Liver (tissue), 10 donors: ENCODE measurements at places on chromosomes 11 and 22.

DNA sequence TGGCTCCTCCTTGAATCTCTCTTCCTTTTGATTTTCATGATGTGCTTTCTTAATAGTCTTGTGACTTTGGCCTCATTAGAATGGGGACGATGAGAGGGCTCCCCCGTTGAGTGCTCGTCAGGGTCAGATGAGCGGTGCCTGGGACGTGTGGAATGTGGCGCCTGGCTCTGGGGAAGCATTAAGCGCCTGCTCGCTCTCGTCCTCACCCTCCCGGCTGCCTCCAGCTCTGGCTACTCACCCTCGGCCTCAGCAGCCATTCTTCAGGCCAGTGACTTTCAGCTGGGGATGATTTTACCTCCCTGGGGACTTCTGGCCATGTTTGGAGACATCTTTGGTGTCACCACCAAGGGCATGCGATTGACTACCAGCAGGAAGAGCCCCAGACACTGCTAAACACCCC is 69.7 kb downstream of the RPS6KA4 start:
- DNase-seq, result no peak

DNA sequence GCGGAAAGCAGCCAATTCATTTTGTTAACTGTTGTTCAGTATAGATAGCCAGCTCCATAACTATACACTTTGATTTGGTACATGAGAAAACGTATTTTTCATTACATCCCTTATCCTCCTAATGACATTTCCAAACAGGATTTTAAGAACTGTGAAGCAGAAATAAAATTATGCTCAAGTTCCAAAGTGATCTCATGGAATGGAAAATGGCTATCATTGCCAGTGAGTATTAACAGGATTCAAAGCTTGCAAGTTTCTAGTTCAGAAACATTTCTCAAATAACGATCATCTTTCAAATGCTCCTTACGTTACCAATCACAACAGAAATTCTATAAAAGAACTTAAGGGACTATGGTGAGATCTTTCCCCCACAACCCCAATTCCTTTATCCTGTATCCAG is 53.7 kb downstream of the CADM1 start:
- no peak for DNase-seq

GRCh38 chr22:17943533-17944249 is 80.7 kb downstream of the MICAL3 start:
- no peak for DNase-seq

DNA sequence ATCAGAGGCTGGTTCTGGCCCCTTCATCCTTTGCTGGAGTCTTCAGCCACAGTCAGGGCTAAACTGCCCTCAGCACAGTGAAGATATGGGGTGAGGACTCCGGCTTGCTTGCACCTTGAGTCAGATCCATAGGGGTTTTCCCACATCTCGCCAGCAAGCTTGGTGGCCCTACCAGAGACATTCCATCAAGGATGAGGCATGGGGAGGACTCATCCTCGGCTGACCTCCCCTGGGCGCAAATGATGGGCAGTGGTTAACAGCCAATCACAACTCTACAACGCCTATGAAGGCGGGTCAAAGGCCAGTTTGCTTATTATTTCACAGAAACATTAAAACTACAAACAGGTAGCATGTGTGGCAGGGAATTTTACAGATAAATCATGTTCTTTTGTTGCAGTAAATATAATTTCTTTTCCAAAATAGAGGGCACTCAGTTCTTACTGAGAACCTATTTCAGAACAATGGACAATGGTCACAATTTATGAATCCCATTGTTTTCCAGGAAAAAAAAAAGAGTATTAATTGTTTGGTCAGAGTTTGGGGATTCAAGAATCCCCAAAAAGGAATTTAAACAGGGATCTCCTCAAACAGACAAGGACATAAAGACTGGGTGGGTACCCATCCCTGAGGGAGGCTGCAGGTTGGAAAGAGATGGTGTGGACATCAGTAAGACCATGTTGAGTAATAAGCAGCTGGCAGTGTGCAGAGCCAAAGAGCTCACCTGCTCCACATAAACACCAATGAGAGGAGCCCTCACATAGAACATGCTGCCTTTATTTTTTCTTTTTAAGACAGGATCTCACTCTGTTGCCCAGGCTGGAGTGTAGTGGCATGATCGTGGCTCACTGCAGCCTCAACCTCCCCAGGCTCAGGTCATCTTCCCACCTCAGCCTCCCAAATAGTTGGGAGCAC is 14.8 kb downstream of the PLAAT3 start:
- DNase-seq, result no peak
